ENCODE measurements at places on chromosomes 3 and 15.

GRCh38 chr3:12948891-12949711 lies 107.7 kb upstream of the RPL32 start:
- DNase-seq, result peak; percentile 15

GRCh38 chr3:183933160-183933559 lies 48.5 kb upstream of the PARL start:
- no peak for DNase-seq

DNA sequence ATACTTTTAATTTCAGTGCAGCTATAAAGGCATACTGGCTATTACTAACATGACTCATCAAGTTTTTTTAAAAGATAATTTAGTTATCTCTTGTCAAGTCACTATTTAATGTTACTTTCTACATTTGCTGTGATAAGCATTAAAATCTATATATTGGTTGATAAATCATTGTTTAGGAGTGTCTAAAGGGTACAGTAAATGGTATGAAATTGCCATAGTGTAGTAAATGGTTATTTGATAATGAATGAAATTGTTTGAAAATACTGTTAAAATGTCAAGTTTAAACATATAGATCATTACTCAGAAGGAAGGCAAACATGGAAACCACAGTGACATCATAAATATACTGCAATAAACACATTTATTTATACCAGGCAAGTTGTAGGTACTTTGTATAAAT lies 13.2 kb upstream of the BNIP2 start:
- DNase-seq, result no peak

DNA sequence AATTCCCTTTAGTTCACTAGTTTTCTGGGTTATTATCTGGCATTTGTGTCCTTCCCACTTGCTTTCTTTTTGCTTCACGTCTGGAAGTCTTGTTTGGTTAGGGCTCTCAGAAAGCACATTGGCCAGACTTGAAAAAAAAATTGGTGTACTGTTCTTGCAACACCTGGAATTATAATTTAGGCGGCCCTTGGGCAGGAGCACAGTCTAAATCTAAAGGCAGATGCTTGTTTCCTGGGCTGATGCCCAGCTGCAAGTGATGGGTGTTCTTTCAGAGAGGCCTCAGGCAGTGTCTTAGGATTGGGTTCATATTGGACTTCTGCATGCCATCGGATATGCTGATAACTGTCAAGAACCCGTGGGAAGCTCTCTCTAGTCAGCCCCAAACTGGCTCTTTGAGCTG lies 521.5 kb downstream of the PDCD6IP start:
- DNase-seq, result no peak

DNA sequence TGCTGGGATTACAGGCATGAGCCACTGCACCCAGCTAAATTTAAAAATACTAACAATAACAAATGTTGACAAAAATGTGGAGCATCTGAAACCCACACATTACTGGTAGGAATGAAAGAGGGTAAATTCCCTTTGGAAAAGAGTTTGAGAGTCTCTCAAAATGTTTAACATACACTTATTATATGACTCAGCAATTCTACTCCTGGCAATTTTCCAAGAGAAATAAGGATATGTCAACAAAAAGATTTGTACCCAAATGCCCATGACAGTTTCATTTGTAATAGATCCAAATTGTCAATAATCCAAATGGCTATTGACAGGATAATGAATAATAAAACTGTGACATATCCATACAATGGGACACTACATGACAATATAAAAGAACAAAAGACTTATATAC lies 9.0 kb downstream of the HCLS1 start:
- no peak for DNase-seq

DNA sequence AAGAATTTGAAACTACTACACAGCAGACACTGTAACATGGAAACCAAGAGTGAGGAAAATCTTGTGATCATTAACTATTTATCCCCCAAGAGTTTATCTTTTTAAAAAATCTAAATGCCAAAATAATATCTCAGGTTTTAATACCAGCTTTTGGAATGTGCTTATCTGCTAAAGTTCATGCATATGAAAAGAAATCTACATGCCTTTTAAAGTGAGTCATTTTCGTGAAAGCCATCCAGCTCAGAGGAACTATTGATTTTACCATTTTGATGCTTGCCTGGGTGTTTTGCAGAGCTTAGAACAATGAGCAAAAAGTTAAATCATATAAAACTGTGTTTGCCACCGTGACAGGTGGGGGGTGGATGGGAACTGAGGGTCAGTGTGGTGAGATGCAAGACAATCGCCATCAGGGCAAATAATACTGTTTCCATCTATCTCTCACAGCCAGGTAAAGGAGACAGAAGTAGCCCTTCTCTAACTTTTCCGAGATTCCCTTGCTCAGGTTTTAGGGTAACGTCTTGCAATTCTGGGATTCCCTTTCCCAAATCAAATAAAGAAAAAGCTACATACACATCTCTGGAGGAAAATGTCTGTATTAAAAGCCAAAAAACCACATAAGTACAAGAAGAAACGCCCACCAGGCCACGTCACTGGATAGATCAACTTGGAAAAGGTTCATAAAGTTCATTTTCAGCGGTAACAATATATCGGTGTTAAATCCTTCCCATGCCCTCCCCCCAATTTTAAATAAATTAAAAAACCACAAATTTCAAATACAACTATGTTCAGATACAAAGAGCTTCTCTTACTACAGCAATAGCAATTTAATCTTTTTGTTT lies 2.0 kb downstream of the TMEM158 start:
- DNase-seq, result no peak

GRCh38 chr3:158463556-158463955 lies 107.4 kb upstream of the MLF1 start:
- DNase-seq, result no peak

- DNase-seq, result no peak
Observed at GRCh38 chr3:48826451-48826850, 21.2 kb downstream of the PRKAR2A start.

DNA sequence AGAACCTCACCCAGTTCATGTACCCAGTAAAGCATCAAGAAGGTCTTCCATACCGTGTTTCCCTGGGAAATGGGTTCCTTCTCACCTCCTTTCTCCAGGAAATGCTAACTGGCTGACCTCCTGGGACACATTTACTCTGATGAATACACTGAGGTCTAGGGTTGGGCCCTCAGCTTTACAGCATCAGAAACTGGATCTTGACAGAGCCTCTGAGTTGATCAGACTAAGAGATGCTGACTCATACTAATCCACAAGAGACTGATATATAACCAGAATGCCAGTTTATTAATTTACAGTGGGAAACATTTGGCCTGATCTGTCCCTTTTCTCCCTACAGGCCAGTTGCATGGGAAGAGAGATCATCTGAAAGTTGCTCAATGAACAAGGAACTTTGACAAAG lies 55.8 kb downstream of the GTF2E1 start:
- no peak for DNase-seq

DNA sequence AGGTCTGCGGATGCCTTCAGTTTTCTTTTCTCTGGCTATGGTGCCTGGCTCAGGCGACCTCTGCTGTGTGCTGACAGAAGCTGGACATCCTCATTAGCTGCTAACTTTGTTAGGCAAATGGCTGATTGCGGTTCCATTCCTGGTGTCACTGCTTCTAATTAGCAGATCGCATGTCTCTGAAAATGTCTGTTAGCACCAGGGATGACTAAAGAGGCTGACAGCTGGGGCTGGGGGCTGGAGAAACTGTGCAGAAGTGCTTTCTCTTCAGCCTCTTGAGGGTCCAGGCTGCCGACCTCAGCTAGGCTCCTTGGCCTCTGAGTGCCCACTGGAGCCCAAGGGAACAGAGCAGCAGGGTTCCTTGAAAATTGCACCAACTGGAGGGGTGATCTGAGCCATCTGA lies 39.3 kb downstream of the CHCHD6 start:
- no peak for DNase-seq

DNA sequence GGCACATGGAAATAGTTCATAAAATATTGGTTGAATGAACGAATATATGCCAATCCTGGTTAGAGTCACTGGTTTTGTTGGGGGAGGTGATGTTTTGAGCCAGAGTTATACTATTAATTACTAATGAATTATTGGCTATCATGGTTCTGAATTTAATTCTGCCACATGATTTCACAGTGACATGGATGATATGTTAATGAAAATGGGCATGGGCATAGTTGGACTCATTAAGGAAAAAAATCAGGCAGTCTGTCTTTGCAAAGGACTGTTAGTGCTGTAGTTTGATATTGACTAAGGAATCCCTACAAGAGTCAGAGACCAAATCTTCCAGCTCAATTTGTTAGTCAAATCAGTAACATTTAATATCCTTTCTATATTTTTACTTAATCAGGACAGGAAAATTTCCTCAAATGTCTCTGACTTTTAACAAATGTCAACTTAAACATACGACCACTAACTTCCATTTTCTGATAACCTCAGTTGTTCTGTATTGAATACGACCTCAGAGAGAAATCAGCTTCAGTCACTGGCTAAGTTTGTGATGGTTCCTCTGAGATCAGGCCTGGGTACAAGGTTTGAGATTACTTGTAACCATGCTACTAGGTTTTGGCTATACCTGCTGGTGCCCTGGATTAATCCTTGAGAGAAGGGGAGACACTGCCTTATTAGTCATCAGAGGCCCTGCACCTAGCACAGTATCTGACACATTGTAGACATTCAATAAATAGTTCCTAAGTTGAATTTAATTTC lies 13.3 kb downstream of the NFKBIZ start:
- no peak for DNase-seq

DNA sequence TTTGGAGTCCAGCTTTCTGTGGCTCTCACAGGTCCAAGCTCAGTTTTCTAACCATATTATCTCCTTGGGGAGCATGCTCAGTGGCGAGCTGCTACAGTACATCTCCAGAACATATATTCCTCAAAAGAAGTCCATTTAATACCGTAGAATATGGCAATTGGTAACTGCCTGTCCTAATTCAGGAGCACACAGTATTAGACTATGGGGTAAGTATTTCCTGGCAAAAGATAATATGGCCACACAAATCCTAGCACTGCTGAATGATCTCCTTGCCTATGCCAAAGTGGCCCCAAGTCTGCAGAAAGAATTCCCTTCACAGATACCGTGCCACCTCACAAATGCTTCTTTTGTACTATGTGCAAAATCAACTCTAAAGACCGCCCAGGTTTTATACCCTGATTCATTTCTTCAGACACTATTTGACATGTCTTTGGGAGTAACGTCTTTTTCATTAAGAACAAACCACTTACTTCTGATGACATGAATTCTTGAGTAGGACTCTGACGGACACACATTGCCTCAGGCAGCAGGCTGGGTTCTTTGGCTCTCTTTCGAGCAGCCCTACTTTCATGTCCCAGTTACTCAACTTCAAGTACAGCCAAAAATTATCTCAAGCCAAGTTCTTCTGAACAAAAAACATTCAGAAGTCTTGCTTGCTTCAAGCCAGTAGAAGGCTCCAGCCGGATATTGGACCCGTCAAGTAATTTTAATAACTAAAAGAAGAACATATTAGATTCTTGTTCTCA lies 368.3 kb upstream of the DCBLD2 start:
- no peak for DNase-seq

- DNase-seq, result no peak
Observed at GRCh38 chr15:74872702-74873035, 496 bp downstream of the SCAMP2 start.

- no peak for DNase-seq
Observed at GRCh38 chr3:8899876-8900460, 63.3 kb downstream of the RAD18 start.

- peak; percentile 48 for DNase-seq
Observed at GRCh38 chr3:33372218-33373081, 67.8 kb downstream of the UBP1 start.

Measured in CD4-positive, alpha-beta T cell treated with Interleukin-6 for 4 hours (primary cell).